ENCODE measurements at places on chromosomes 2 and 18. TPM values are rescaled to one million over a fixed set of nuclear protein-coding genes. Genes with fewer than 3 reads are reported as not detected.
A peak's percentile ranks its signal among the peaks of the same experiment; 100 is the strongest.

DNA sequence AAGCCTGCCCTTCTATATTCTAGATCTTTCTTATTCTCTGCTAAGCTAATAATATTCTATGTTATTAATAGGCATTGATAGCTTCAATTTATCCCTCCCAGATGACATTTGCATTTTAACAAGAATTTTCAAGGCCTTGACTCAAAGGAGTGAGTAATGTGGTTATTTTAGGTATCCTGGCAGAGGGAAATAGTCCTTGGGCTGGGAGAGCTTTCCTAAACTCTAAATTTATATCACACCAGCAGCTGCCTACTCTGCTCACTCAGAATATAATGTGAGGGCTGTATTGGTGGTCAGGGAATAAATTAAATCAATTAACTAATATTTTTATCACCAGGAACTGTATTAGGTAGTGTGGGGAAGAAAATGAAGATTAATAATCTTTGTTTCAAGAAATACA is 74.8 kb upstream of the ADAM23 start:
- no peaks in the 10 kb centered on the region for H3K4me1 ChIP-seq
- no peak for DNase-seq
- no peak overlapping the region for H3K4me3 ChIP-seq

Gene TXNDC2
- not detected for total RNA-seq

Gene CHN1
- 15.1 TPM for total RNA-seq

Gene EFR3B
- total RNA-seq, result not detected

DNA sequence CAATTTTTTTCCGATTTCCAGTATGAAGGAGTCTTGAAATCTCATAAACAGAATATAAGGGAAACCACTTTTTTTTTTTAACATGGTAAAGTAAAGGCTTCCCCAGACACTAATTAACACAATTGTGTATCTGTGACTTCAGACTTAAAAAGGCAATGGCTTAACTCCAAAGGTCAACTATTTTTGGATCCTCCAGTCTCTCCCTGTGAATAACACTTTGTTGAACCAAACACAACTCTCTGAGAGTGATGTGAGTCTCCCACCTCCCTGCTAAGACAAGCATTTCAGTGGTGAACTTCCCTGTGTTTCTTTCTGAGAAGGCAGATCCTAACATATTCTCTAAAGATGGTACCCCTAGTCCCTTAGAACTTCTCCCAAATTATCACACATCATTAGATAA is 219.6 kb upstream of the RBBP8 start:
- H3K4me1 ChIP-seq, result peaks cover 5% of the 10 kb centered on the region
- no peaks in the 10 kb centered on the region for H3K36me3 ChIP-seq

GRCh38 chr2:217959723-217960122 is 43.1 kb downstream of the TNS1 start:
- H3K4me3 ChIP-seq, result no peak overlapping the region
- peak overlapping the region; percentile 91 for H3K27ac ChIP-seq
- H3K27me3 ChIP-seq, result no peaks in the 10 kb centered on the region
- no peaks in the 10 kb centered on the region for H3K4me1 ChIP-seq

Gene CDH2
- 2.6 TPM for total RNA-seq

Gene TUBA3E
- total RNA-seq, result not detected

DNA sequence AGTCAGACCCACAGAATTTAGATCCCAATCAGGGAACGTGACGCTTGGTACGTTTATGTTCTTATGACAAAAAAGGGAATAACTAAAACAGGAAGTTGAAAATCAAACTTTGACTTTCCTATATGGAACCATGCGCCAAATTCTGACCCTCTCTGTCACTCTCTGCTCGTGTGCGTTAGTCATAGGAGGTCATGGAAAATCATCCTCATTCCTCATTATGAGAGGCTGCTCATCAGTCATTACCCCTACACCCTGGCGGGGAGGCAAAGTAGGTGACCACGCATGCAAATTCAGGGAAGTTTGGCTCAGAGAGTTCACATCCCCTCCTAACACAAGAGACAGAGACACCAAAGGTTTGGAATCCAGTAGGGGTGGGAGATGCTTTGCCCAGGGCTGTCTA is 15.5 kb downstream of the IL1F10 start:
- DNase-seq, result no peak
- no peak overlapping the region for H3K4me3 ChIP-seq
- no peaks in the 10 kb centered on the region for H3K36me3 ChIP-seq
- H3K4me1 ChIP-seq, result no peaks in the 10 kb centered on the region
- H3K27ac ChIP-seq, result no peak overlapping the region

DNA sequence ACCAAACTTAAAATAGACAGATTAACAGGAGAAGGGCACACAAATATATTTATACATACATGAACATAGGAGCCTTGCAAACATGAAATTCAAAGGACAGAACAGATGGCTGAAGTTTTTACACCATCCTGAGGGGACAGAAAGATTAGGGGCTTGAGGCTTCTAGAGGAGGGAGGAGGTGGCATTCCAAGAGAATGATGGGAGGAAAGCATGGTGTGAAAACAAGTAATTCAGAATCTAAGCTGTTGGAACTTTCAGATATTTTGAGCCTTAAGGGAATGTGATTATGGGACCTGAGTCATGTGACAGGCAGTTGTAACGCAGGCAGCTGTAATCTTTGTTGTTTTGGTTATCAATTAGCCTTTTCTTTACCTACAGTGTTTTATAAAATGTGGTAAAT is 225.2 kb upstream of the SPOPL start:
- no peaks in the 10 kb centered on the region for H3K27me3 ChIP-seq
- DNase-seq, result no peak
- no peak overlapping the region for H3K4me3 ChIP-seq
- no peaks in the 10 kb centered on the region for H3K36me3 ChIP-seq
- H3K4me1 ChIP-seq, result no peaks in the 10 kb centered on the region

GRCh38 chr2:25177211-25177611 is 8.8 kb upstream of the POMC start:
- H3K27me3 ChIP-seq, result no peaks in the 10 kb centered on the region
- no peak overlapping the region for H3K4me3 ChIP-seq
- no peak overlapping the region for H3K27ac ChIP-seq
- no peak for DNase-seq

Gene NABP1
- total RNA-seq, result 43.3 TPM

Gene DLGAP1
- 1.0 TPM for total RNA-seq

DNA sequence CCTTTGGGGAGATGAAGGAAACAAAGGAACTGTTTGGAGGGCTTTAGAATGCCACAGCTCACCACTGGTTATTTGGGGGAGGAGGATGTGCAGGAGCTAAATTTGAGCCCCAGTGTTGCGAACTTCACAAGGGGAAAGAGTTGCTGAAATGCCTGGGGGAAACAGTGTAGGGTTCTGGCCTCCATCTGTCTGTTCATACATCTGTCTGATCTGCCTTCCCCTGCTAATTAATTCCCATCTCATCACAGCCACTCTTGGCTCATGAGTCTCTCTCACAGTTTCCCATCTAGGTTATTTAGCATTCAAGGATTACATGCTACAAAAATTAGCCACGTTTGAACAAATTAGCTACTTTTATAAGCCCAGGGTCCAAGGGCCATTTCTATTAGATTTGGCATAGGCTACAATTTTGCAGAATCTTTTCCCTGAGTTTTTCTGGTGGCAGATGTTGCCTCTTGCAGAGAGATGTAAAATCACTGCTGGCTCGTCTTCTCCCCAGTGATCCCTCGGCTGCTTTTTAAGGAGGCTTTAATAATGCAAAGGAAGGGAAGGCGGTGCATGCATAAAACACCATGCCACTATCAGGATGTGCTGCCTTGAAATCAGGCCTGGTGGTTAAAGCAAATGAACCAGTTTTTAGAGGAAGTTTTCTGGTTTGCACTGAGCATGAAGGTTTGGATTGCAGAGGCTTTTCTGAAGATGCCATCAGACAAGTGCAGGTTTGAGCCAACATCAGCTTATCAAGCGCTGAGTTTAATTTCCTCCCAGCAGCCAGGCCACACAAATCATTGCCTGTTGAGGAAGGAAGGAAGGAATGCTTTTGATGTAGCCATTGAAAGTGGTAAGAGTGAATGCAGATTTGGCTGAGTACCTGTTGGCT is 35.0 kb downstream of the ADD2 start:
- DNase-seq, result no peak
- H3K27me3 ChIP-seq, result no peaks in the 10 kb centered on the region
- H3K36me3 ChIP-seq, result no peaks in the 10 kb centered on the region
- no peaks in the 10 kb centered on the region for H3K4me1 ChIP-seq

DNA sequence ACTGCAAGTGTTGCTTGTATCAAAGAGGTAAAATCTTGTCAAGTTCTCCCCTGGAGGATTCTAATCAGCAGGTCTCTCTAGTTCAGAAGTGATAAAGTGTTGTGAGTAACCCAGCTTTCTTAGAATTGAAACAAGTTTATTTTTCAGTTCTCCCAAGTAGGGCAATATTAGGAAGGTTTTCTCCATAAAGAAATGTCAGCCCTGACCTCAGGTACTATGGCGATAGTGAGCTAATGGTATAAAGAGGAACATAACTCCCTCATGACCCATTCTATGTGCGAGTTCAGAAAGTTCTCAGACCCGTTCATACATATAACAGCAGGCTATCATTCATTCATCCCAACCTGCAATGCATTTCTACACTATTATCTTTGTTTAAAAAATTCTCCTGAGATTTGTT is 421.1 kb upstream of the SETBP1 start:
- H3K4me1 ChIP-seq, result peaks cover 4% of the 10 kb centered on the region
- no peak overlapping the region for H3K27ac ChIP-seq
- DNase-seq, result no peak
- H3K27me3 ChIP-seq, result no peaks in the 10 kb centered on the region

DNA sequence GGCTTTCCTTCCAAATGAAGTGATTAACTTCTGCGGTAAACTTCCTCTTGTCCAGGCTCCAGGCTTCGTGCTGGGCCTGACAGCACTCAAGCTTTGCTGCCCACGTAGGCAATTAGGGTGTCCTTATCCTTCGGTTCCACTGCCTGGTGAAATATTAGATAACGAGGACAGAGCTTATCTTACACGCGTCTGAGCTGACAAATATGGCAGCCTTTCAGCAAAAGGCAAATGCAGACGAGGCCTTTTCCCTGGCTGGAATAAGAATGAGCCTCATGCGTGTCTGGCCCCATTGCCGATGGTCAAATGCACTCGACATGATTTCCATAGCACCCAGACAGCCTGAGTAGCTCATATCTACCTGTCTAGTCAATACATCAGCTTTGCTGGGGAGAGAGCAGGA is 141.5 kb downstream of the FAM210A start:
- no peak for DNase-seq
- H3K27ac ChIP-seq, result no peak overlapping the region
- no peaks in the 10 kb centered on the region for H3K36me3 ChIP-seq
- no peaks in the 10 kb centered on the region for H3K4me1 ChIP-seq

DNA sequence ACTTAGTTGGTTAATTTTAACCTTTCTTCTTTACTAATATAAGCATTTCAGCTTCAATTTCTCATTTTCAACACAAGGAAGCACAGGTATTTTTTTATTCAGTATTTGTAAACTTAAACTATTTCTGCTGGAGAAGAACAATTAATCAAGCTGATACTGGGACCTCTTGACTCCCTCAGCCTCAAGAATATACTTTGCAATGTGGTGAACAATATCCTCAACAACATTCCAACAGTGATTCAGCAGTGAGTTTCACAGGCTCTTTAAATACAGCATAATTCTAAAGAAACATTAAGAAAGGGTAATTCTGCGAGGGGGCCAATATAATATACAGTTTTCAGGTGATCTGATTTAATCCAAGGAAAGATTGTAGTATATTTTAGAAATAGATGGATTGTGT is 10.0 kb downstream of the RAPGEF4 start:
- no peaks in the 10 kb centered on the region for H3K4me1 ChIP-seq
- no peak overlapping the region for H3K27ac ChIP-seq
- no peaks in the 10 kb centered on the region for H3K36me3 ChIP-seq
- H3K27me3 ChIP-seq, result no peaks in the 10 kb centered on the region
- H3K4me3 ChIP-seq, result no peak overlapping the region

DNA sequence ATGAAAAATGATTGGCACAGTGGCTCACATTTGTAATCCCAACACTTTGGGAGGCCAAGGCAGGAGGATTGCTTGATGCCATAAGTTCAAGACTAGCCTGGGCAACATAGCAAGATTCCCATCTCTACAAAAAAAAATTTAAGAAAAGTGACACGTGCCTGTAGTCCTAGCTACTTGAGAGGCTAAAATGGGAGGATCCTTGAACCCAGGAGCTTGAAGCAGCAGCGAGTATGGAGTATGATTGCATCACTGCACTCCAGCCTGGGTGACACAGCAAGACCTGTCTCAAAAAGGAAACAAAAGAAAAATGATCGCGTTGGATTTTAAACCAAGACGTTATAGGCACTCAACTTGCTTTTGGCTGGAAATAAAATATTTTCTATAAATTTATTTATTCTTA is 37.8 kb upstream of the CREB1 start:
- no peak overlapping the region for H3K4me3 ChIP-seq
- H3K27ac ChIP-seq, result no peak overlapping the region
- H3K27me3 ChIP-seq, result no peaks in the 10 kb centered on the region
- no peaks in the 10 kb centered on the region for H3K4me1 ChIP-seq
- H3K36me3 ChIP-seq, result no peaks in the 10 kb centered on the region

Gene RBBP8
- 43.0 TPM for total RNA-seq

- no peaks in the 10 kb centered on the region for H3K4me1 ChIP-seq
- no peak overlapping the region for H3K4me3 ChIP-seq
- DNase-seq, result no peak
- no peaks in the 10 kb centered on the region for H3K27me3 ChIP-seq
Measured at GRCh38 chr2:25198209-25198525, 29.8 kb upstream of the POMC start.

Gene RESP18
- not detected for total RNA-seq

Gene TIA1
- total RNA-seq, result 168 TPM

Gene SERPINB10
- total RNA-seq, result not detected

All from uterus (tissue), 4 donors.